ENCODE measurements at places on chromosomes 3 and 15. TPM values are rescaled to one million over a fixed set of nuclear protein-coding genes. Genes with fewer than 3 reads are reported as not detected.

SST gene
- total RNA-seq = not detected

PRICKLE2 gene
- total RNA-seq = not detected

SCN10A gene
- not detected for total RNA-seq

IL16 gene
- total RNA-seq = 199 TPM

C3orf52 gene
- 9.0 TPM for total RNA-seq

GOLGA6B gene
- not detected for total RNA-seq

ZNF662 gene
- total RNA-seq = 0.93 TPM

AGBL1 gene
- not detected for total RNA-seq

C3orf49 gene
- not detected for total RNA-seq

HDDC3 gene
- total RNA-seq = 28.3 TPM

ATP2B2 gene
- total RNA-seq = not detected

SLC28A2 gene
- total RNA-seq = not detected

ZBTB38 gene
- 19.7 TPM for total RNA-seq

FETUB gene
- total RNA-seq = not detected

SLC2A2 gene
- not detected for total RNA-seq

STAC gene
- total RNA-seq = not detected

GALNT15 gene
- total RNA-seq = not detected

SKIL gene
- 17.7 TPM for total RNA-seq

CHRM5 gene
- not detected for total RNA-seq

TMEM202 gene
- total RNA-seq = not detected

HRG gene
- not detected for total RNA-seq

TMCO5A gene
- not detected for total RNA-seq

KAT2B gene
- total RNA-seq = 72.9 TPM

PLIN1 gene
- total RNA-seq = 0.07 TPM

CA12 gene
- not detected for total RNA-seq

NXPE3 gene
- total RNA-seq = 21.3 TPM

FRMD5 gene
- 0.25 TPM for total RNA-seq

LRRC34 gene
- 5.1 TPM for total RNA-seq

SCAMP5 gene
- total RNA-seq = 0.80 TPM

GOLGA8G gene
- total RNA-seq = not detected

IL17RE gene
- 0.36 TPM for total RNA-seq

KLHL40 gene
- total RNA-seq = not detected

LHFPL4 gene
- total RNA-seq = not detected

TMC3 gene
- total RNA-seq = not detected

IGSF11 gene
- total RNA-seq = 0.14 TPM

PLA2G4F gene
- total RNA-seq = not detected

GOLGA6A gene
- total RNA-seq = not detected

UACA gene
- 1.5 TPM for total RNA-seq

TM4SF1 gene
- total RNA-seq = not detected

OR5K2 gene
- total RNA-seq = not detected

SPPL2A gene
- total RNA-seq = 90.2 TPM

DLG1 gene
- total RNA-seq = 75.4 TPM

TMED3 gene
- 41.4 TPM for total RNA-seq

HCLS1 gene
- total RNA-seq = 340 TPM

CCRL2 gene
- 4.1 TPM for total RNA-seq

FOXL2 gene
- total RNA-seq = not detected

RGMA gene
- total RNA-seq = not detected

WDR93 gene
- not detected for total RNA-seq

MYL3 gene
- not detected for total RNA-seq

ZBBX gene
- not detected for total RNA-seq

TM2D3 gene
- total RNA-seq = 42.9 TPM

LRRC49 gene
- total RNA-seq = not detected

ST6GAL1 gene
- total RNA-seq = 117 TPM

GOLGA8Q gene
- 3.0 TPM for total RNA-seq

MAGEL2 gene
- not detected for total RNA-seq

Measured in T-helper 2 cell treated with Interferon-gamma antibody and Interleukin-4, amounts not matched to agents 100 ng/mL and 5 ng/mL, for 36 hours (primary cell).